ENCODE measurements at places on chromosomes 6 and 20. TPM values are rescaled to one million over a fixed set of nuclear protein-coding genes. Genes with fewer than 3 reads are reported as not detected.

The OR2J3 gene
- total RNA-seq: not detected

The PLG gene
- total RNA-seq: not detected

The FAM50B gene
- 9.5 TPM for total RNA-seq

The CD109 gene
- total RNA-seq: 44.8 TPM

The KCNK15 gene
- total RNA-seq: 1.6 TPM

The SLC52A3 gene
- total RNA-seq: not detected
